Renal cortex interstitium (tissue), 15 donors: ENCODE measurements at places on chromosomes 1 and 21. TPM values are rescaled to one million over a fixed set of nuclear protein-coding genes. Genes with fewer than 3 reads are reported as not detected.

The CA6 gene
- polyA plus RNA-seq, result 0.11 TPM

The UBE2U gene
- not detected for polyA plus RNA-seq

The STUM gene
- 2.6 TPM for polyA plus RNA-seq

The GPX7 gene
- 83.4 TPM for polyA plus RNA-seq

The RNPC3 gene
- polyA plus RNA-seq, result 40.0 TPM

The C4BPA gene
- 0.59 TPM for polyA plus RNA-seq

DNA sequence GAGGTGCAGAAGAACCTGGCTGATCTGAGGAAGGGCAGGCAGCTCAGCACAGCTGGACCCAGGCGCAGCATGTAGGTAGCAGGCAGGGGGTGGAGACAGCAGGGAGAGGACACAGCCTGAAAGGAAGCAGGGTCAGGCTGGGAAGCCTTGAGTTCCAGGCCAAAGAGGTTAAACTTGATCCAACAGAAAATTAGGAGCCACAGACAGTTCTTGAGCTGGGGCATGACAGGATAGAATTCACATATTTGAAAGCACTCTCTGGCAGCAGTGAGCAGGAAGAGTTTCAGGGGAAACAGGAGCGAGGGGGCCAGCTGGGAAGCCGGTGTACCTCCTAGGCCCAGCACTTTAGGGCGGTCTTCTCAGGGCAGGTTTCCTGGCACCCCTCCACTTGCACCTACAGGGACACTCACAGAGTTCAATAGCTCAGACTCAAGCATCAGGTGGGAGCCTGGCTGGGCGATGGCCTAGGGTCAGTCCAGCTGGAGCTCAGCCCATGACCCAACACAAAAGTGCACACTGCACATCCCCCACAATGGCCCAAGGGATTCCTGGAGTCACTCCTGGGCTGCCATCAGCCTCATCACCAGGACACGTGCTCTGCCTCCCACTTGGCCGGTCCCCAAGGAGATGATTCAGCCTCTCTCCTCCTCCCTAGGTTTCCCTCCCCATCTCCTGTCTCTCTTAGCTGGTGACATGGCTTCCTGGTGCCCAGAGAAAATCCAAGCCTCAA lies 22.7 kb downstream of the MATN1 start:
- DNase-seq, result no peak

DNA sequence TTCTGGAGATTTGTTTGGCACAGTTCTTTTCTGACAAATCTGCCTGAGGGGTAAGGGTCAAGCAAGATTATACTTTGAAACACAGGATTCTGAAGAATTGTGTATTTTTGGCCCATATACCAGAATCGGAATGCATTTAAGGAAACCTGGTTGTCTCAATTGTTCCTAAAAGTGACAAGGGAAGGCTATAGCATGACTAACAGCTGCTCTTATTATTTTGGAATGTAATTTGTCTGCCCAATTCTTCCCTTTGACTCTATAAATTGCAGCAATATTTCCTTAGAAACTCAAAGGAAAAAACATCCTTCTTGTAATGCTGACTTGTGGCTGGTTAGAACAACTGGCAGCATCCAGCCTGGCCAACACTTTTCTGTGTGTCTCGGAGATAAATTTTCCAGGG lies 15.8 kb upstream of the VCAM1 start:
- no peak for DNase-seq

DNA sequence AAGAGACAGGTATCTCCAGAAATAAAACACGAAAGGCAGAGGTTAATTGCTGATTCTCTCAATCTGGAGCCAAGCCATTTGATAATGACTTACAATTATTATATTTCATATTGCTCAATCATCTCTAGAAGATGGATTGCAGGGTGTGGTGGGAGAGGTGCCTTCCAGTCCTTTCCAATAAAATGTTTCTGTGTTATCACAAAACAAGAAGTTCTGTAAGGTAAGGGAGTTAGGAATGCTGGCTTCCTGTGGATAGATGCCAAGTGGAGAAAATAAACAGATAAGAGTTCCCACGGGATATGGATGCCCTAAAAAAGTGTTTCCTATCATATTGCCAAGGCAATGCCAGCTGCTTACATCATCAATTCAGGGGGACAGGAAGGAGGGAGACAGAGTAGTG lies 7.2 kb upstream of the CCN1 start:
- DNase-seq, result no peak

DNA sequence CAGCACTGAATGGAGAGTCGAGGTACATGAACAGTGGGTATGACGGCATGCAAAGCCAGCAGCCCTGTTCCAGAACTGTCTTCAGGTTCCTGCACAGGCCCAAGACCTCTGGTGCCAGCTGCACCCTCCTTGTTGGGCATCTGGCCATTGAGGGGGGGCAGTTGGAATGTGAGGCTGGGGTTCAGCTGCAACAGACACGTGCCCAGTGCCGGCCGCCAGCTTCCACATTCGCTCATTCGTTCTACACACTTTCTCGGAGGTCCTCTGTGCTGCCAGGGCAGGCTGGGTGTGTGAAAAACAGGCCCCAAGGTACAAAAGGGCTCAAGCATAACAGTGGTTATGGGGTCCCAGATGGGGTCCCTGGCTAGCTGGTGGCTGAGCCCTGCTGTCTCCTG lies 37.9 kb upstream of the SLC19A1 start:
- no peak for DNase-seq

DNA sequence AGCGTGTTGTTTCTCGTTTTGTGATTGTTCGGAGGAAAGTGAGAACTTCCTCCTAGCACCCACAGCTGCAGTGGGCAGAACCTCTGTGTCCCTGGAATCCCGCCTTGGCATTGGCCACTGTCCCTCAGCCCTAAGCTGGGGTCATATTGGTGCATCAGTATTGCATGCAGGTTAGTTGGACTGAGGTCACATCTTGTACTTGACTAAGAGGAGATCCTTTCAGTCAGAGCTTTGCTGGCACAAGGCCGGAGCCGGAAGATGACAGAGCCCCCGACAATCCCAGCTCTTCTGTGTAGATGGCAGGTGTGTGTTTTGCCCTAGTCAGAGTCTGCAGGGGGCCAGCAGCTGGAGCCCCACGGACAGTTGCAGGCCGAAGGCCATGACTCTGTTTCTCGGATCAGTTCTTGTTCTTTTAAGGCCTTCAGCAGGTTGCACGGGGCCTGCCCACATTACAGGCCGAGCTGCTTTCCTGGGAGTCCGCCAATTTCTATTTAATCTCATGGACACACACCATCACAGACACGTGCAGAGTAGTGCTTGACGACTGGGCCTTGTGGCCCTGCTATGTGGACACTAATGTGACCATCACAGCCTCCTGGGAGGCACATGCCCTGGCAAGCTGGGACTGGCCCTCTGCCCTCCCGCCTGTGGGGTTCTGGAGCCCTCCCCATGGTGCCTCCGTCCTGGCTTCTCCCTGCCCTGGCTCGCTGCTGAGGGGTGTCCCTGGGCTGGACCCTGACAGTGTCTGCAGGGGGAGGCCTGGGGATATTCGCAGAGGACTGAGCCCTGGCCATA lies 14.9 kb downstream of the SNAP47 start:
- no peak for DNase-seq

- DNase-seq, result no peak
Measured at GRCh38 chr1:220701974-220702373, 11.8 kb downstream of the C1orf115 start.

- no peak for DNase-seq
Measured at GRCh38 chr1:152970495-152970894, at the start of gene SPRR4. Gene SPRR4, plus strand, starts transcription at chr1:152970648. Its CDS starts 1,243 bp downstream, at chr1:152971891.

DNA sequence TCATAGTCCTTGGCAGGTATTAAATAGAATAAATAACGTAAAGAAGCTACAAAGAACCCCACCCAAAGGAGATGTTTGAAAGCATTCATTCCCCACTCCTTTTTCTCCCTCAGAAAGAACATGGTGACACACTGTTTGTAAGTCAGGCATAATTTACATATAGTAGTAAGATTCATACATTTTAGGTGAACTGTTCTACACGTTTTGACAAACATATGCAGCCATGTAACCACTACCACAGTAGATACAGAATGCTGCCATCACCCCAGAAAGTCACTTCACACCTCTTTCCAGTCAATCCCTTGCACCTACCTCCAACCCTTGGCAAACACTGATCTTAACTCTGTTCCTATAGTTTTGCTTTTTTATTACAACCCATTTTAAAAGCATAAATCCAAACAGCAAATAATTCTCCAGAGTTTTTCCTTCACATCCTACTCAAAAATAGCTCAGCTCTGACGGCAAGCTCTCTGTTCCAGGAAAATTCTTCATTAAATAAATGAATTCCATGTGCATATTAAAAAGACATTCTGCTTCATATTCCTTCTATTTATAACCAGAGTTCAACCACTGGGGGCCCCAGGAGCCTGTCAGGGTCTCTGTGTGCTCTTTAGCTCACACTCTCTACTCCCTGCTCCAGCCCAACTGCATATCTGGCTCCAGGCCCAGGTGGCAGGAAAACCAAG lies 258.8 kb downstream of the PLPP3 start:
- no peak for DNase-seq

GRCh38 chr1:201502511-201502857 lies 4.4 kb downstream of the CSRP1 start:
- DNase-seq, result no peak

DNA sequence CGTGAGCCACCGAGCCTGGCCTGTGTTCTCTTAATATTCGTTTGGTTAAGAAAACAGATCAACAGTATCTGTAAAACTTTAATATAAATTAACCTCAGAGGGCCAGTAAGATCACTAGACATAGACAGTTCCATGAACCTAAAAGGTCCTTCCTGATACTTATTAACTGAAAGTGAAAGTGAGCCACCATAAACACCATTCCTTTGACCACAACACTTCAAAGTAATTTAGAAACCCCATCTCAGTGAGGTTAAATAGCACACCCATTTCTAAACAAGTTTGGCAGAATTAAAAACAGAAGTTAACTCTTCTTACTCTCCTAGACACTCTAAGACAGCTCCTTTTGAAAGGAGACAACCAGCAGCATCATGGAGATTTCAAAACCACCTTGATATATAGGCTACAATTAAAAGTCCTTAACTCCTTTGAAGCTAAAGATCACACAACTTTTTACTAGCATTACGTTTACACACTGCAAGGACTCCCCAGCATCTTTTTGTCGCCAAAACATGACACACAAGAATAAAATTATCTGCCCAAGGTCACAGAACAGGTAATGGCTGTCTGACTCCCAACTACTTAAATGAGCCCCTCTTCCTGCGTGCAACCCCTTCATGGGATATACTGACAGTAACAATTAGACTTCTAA lies 2.2 kb downstream of the RNF19B start:
- no peak for DNase-seq

DNA sequence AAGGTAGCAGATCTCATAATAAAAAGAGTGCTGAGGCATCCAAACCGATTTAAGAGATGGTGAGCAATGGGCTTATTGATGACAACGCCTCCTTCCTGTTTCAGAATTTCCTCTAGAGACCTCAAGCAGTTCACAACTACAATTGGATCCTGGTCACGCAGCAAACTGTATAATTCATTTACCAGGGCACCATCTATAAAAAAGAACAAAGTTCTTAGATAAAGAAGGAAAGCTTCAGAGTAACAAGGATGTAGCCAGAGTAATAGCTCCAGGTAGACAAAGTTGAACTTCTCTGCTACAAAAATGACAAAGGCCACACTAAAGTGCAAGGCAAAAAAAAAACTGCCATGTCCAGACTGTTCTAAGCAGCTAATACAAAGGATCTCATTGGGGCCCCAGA lies 3.4 kb downstream of the AP4B1 start:
- DNase-seq, result no peak

- DNase-seq, result no peak
Measured at GRCh38 chr1:105894006-105894405, 1162.5 kb upstream of the PRMT6 start.

GRCh38 chr21:32457360-32457840 lies 44.9 kb downstream of the EVA1C start:
- no peak for DNase-seq

GRCh38 chr1:178098262-178098661 lies 4.4 kb downstream of the RASAL2 start:
- no peak for DNase-seq

DNA sequence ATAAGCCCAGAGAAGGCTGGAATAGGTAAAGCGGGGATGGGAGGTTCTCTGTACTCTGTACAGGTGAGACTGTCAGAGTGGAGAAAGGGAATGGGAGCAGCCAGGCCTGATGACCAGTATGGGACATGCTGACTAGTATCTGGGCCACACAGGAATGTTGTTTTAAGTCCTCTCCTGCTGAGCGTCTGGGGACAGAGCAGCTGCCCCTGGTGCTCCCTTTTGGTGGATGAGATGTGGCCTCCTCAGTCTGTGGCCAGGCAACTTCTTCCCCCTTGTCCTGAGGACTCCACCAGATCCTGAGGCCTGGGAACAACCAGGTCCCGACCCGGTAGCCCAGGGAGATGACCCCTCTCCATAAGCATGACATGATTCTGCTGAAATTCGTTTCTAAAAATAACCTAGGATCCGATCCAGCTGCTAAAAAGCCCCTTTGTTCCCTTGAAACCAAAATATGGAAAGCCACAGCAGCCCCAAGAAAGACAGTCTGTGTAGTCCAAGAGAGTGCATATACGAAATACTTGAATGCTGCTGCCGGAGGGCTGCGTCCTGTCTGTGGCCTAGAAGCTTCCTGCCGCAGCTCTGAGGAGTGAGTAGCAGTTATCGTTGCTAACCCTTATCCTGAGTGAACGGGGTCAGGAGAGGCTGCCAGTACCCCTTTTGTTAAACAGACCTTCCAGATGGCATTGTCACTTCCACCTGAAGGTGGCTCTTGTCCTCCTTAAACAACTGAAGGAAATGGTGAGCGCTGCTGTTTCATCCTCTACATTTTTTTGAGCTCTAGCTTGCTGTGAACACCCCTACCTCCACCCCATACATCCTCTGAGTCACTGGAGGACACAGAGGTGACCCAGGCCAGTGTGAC lies 47.1 kb downstream of the ATP2B4 start:
- no peak for DNase-seq
